ENCODE measurements at places on chromosomes 4 and X.

DNA sequence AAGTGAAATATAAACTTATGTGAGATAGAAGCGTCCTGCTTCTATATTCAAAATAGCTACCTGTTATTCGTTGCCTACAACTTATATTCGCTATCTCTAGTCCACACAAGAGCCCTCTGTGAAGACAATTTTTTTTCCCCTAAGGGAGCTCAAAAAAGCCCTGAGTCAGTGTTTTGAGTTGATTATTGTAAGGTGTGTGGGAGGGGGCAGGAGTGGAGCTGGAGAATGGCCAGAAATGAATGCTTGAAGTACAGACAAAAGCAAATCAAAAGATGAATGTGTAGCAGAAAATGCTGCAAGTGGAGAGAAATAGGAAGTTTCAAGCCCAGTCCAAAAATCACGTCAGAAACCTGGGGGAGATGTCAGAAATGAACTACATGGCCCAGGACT lies 655.0 kb upstream of the LCORL start:
- no peak for DNase-seq

- no peak for DNase-seq
Measured at GRCh38 chr4:80336582-80336981, 1.1 kb downstream of the CFAP299 start.

DNA sequence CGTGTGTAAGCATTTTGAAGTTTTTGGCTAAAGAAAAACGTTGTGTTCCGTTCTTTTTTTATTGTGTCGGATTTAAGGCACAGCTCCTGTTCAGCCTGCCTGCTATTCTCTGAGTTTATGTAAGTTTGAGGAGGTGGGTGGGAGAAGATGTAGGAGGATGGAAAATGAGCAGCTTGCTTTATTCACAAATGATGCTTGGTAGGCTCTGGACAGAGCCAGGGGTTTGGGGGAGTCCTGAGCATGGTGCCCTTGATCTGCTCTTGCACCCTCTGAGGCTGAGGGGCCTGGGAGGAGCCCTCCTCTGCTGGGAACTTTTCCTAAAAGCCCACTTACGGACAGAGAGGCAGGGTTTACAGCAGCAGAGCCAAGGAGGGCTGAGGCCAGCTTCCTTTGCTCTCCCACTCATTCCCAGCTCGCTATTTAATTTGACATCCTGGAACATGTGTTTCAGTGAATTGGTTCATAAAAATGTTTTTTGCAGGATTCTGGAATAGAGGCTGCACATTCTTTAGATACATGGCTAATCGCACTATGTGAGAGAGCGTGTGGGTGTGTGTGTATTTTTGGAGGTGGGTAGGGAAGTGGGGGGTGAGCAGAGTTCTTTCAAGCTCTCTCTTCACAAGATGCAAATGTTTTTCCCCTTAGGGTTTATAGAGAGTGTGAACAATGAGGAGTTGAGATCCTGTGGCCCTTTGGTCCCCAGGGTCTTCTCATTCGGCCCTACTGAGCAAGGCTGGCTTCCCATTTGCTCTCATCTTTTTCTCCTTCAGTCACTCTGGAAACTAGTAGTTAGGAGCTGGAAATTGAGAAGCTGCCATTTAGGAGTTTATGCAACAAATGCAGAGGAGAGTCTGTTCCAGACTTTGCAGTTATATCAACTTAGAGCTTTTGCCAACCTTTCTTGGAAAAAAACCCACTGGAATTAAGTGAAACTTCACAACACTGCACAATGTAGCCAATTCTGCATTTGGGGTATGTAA lies 32.1 kb downstream of the TMEM131L start:
- no peak for DNase-seq

- no peak for DNase-seq
Measured at GRCh38 chr4:60617731-60618130, 582.4 kb upstream of the ADGRL3 start.

- DNase-seq = no peak
Measured at GRCh38 chrX:37820646-37821045, 26.7 kb downstream of the DYNLT3 start.

DNA sequence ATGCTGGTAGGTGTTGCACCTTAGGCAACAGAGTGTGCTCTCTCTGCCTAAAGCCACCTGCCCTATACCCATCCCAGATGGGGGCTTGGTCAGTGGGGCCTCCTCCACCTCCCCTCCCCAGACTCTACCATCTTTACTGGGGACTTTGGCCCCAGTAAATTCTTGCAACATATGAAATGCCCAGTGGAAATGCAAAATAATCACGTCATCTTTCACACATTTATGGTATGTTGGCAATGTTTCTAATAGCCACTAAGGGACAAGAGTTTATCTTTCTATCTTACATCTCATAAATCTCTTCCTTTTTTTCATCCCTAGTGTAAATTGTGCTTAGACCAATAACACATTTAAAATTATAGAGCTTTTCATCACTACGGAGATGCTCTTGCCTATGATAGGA lies 103.0 kb upstream of the MAML3 start:
- no peak for DNase-seq

DNA sequence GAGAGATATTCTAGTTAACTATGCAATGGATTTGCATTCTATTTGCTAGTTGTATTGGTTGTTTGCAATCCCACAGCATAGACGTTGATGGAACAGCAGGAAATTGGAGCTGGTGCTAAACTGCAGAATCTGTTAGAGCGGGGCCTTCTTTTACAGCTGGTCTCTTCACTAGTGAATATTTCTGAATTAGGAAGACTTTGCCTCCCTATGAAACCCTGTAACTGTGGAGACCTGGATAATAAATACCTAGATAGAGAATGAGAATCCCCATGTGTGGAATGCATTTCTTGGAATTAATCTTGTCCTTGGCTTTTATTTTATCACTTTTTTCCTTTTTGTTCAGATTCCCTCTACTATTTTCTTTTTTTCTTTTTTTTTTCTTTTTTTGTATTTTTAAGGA lies 109.7 kb downstream of the SHROOM3 start:
- no peak for DNase-seq

GRCh38 chr4:169957785-169958184 lies 68.4 kb downstream of the MFAP3L start:
- no peak for DNase-seq

- no peak for DNase-seq
Measured at GRCh38 chr4:159312236-159312635, 209.4 kb downstream of the RAPGEF2 start.

- DNase-seq = no peak
Measured at GRCh38 chrX:39946822-39947221, 150.9 kb downstream of the BCOR start.

DNA sequence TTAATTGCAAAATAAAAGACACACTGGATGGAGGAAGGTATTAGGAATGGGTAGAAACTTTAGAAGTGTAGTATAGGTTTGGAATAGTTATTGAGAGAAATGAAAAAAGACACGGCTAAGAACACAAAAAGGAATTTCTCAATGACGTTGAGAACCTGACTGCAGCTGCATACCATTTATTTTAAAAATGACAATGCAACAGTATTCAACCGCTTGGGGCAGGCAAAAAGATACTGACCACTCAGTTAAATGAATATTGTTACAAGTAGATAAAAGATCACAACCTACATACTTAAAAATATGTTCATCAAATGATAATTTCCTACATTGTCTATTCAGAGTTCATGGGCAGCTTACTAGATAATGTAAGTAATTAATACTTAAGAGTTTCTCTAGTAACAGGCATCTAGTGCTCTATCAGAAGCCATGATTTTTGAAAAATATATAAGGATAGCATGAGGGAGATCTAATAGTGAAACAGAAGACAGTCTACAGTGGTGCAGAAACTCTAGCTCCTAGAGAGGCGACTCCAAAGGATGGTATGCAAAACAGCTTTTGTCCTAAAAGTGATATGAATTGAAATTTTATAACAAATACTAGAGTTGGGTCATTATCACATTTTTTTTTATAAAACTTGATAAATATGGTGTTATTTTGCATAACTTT lies 216.2 kb upstream of the VEGFC start:
- DNase-seq = no peak

DNA sequence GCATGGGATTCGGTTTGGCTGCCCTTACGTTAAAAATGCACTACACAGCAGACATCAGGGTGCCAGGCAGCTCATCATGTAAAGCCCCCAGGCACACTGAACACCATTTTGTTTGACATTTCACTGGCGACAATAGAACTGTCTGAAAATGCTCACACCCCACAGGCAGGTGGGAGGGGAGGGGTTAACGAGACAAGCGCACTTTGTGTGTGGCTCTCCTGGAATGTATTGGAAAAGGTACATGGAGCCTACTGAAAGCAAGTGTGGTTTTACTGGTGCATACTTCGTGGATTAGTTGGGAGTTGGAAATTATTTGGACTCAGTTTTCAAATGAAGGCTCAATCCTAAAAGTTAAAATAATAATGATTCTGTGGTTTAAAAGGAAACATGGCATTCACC lies 31.6 kb upstream of the PPARGC1A start:
- DNase-seq = no peak

DNA sequence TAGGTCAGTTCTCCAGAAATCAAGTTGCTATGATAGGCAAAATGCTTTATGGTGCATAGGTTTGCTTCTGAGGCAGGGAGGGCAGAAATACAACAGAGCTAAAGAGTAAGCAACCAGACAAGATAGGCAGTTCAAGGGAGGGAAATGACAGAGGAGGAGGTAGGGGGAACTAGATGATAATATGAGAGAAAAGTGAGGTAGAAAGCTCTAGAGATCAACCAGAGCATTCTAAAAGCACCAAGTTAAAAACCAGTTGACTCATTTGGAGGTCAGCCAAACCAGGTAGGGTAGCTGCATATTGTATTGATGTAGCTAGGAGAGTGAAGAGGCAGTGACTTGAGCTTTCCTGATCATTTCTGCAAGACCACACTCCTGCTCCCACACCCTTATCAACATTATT lies 49.0 kb upstream of the SLC16A2 start:
- no peak for DNase-seq

Measured in activated naive CD8-positive, alpha-beta T cell treated with anti-CD3 and anti-CD28 coated beads, Interleukin-2, amount 50 U/mL, for 16 hours (primary cell).